ENCODE measurements at places on chromosomes 2 and 18.
A peak's percentile ranks its signal among the peaks of the same experiment; 100 is the strongest.

GRCh38 chr2:13413989-13414388, 697.3 kb downstream of the TRIB2 start:
- DNase-seq = no peak

- peak; percentile 34 for DNase-seq
Measured at GRCh38 chr2:24083567-24084385, 858 bp downstream of the TP53I3 start.

- DNase-seq = peak; percentile 46
Measured at GRCh38 chr2:188292348-188293239, 920 bp downstream of the GULP1 start.

DNA sequence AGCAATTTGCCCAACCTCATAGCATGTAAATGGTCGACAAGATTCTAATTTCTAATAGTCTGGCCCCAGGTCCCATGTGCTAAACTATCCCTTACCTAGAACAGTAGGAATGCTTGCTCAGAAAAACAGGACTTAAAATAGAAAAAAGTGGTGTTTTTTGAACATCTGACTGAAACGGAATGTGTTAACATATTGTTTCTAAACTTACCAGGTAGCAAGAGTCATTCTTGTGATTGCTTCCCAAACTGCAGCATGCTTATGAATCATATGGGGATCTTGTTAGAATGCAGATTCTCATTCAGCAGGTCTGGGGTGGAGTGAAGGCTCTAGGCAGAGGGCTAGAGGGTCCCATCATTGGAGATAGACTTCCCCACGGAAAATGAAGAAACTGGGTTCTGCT, 5.8 kb upstream of the SLC20A1 start:
- DNase-seq = no peak

DNA sequence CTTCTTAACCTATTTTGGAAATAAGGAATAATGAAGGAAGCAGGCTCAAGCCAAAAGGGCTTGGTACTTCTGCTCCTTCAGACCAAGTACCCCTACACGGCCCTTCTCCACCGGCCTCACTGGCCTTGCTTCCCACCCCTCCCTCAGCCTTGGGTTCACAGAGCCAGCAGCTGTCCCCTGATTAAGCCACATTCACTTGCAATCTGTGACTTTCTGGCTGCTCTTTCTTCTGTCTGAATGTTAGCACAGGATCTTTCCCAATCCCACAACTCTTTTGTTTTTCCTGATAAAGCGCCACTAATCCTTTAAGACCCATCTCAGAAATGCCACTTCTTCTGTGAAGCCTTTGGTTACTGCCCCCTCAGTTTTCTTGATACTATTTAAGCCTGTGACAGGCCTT, 52.4 kb downstream of the REEP1 start:
- DNase-seq = no peak

GRCh38 chr2:215554689-215555498, 119.0 kb upstream of the FN1 start:
- DNase-seq = no peak

- DNase-seq = no peak
Measured at GRCh38 chr2:60356346-60356745, 197.1 kb downstream of the BCL11A start.

DNA sequence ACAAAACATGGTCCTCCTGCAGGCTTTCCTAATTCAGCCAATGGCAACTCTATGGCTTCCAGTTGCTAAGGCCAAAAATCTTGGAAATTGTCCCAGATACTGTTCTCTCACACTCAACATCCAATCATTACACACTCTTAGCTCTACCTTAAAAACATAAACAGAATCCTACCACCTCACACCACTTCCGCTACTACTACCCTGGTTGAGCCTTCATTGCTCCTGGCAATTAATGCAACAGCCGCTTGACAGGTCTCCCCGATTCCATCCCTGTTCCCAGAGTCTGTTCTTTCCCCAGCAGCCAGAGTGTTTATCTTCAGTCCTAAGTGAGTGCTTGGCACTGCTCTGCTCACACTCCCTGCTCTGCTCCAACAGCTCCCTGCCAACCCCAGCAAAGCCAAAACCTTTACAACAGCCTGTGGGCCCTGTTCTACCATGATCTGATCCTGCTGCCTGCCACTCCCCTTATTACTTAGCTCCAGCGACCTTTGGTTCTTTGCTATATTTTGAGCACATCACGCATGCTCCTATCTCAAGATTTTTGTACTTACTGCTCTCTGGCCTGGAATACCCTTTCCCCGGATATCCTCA, 67.5 kb upstream of the AMMECR1L start:
- DNase-seq = no peak

DNA sequence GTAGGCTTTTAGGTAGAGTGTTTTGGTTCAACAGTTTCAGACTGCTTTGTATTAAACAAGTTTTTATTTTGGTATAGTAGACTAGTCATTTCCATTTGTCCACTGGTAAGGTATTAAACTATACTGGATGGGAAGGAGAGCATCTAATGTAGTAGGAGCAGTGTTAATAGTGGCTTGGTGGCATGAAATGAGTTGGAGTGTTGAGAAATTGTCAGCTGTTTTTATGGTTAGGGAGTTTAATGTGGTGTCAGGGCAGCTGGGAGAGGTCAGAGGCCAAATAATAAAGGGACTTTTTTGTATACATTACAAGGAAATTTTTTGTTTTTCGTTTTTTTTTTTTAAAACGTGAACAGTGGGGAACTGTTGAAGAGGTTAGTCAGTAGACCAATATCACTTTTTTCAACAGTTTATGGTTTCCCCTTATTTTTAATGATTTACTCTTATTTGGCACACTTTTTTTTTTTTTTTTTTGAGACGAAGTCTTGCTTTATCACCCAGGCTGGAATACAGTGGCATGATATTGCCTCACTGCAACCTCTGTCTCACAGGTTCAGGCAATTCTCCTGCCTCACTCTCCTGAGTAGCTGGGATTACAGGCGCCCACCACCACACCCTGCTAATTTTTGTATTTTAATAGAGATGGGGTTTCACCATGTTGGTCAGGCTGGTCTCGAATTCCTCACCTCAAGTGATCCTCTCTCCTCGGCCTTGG, 21.2 kb downstream of the ACTR3 start:
- no peak for DNase-seq

- no peak for DNase-seq
Measured at GRCh38 chr2:13818002-13818401, 814.5 kb upstream of the LRATD1 start.

GRCh38 chr2:60500861-60501260, 52.6 kb downstream of the BCL11A start:
- DNase-seq = no peak

Data from mesothelial cell of epicardium (in vitro differentiated cells).